HCEC 1CT (cell line): ENCODE measurements at places on chromosomes 5 and 9.

DNA sequence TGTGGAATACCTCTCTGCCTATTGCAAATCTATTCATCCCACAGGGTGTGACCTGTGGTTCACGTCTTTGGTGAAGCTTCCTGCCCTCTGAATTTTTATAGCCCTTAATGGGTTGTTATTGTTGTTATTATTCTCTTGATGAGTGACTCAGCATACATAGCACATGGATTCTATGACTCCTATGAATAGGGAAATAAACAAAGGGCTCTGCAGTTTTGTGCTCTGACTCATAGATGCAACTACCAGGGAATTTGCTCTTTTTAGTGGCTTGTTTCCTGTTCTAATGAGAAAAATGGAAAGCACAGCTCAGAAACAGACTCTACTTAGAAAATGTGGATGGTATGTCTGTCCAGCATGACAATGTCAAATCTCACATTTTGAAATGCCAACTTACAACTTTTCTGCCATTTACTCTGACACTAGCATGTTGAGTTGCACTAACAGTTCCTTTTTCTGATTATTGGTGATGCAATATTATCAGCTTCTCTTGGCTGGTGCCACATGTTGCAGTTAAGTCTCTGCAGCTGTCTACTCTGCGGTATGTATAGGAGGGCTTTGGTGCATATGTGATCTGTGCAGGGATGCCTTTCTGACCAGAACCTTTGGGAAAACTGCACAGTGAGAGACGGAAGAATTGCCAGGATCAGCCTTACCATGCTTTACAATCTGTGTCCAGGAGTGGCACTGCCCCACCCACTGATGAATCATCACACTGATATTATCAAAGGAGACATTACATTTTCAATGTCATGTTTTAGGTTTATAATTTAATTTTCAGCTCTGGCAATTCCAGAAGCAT is 996.4 kb upstream of the WWC1 start:
- peak; percentile 90 for DNase-seq

DNA sequence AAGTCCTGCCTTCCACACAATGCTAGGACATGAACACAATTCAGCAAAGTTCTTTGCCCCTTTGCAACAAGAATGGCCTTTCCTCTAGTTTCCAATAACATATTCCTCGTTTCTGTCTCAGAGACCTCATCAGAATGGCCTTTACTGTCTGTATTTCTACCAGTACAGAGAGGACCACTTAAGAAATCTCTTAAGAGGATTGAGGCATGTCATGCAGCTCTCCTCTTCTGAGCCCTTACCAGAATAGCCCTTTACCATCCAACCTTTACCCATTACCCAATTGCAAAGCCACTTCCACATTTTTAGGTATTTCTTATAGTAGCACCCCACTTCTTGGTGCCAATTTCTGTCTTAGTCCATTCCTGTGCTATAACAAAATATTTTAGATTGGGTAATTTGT is 20.3 kb downstream of the TNPO1 start:
- DNase-seq, result no peak

DNA sequence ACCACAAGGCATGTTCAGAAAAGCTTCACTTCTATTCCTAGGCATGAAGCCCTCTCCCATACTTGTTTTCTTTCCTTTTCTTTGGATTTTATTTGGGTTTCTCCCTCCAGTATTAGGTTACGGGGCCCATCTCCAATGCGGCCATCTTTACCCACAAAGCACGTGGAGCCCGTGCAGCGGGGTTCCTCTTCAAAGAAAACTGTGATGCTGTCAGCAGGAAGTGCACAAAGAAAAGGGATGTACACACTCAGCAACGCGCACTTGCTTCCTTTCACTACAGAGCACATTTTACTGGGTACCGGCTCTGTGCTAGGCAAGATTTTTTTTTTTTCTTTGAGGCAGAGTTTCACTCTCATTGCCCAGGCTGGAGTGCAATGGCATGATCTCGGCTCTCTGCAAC is 106.6 kb downstream of the COL23A1 start:
- no peak for DNase-seq

- DNase-seq, result peak; percentile 59
Observed at GRCh38 chr9:128072144-128073021, 4.4 kb downstream of the SLC25A25 start.
